Stimulated activated CD4-positive, alpha-beta T cell treated with anti-CD3 and anti-CD28 coated beads, TNF-alpha, amount 100 ng/mL, for 24 hours (primary cell): ENCODE measurements at places on chromosomes 6 and 20.

GRCh38 chr6:16706911-16707783 is 54.1 kb downstream of the ATXN1 start:
- DNase-seq = no peak

DNA sequence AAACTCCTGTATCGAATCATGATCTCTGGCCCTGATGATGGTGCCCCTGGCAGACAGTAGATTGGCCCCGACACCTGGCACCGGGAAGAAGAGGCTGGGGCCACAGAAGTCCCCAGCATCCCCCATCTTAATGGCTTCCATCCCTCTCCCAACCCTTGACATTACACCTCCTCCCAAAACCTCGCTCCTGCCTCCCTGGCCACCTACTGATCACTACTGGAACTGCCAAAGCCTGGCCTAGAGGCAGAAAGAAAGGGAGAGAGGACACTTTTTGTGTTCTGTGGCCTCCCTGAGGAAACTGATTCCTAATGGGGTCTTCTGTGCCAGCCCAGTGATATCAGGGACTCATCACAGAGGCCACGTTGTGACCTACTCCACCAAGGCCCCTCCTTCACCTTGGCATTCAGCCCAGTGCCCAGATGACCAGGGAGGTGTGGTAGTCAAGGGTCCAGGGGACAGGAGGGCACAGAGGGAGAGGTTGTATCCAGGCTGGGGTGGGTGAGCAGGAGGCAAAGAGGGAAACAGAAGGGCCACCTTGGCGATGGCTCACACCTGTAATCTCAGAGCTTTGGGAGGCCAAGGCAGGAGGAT is 6.1 kb downstream of the C20orf173 start:
- peak; percentile 24 for DNase-seq

DNA sequence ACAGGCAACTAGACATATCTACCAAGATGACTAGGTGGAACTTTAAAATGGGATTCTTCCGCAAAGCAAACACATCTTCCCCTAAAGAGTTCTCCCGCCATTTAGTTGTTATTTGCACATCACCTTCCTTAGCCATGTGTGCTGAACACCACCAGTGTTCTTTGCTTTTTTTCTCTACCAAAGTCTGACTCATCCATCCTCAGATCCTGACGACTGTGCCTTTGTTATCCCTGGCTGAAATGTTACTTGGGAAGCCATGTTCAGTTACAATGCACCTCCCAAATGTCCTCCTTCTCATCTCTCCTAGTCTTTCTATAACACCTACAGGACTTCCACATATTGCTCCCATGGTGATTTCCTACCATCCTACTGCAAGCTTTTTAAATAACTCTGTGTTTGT is 593.5 kb upstream of the ARID1B start:
- DNase-seq = no peak

- DNase-seq = no peak
Measured at GRCh38 chr20:43138061-43138770, 51.5 kb downstream of the PTPRT start.

DNA sequence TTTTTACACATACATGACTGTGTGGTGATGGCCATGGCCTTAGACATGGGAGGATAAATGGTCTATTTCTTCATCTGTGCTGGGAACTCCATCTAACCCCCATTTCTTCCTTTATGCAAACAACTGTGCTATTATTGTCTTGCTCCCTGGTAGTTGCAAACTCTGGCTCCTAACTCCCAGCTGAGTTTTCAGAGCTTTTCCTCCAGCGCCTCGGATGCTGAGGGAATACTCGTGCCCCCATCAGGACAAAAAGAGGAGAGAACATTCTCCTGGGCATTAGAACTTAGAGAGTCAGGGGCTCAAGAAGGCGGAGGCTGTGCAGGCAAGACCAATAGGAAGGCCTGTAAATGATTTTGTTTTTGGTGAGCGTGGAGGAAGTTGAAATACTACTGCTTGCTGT is 2.1 kb downstream of the DAAM2 start:
- no peak for DNase-seq

GRCh38 chr6:115540077-115540869 is 520.4 kb downstream of the FRK start:
- no peak for DNase-seq

GRCh38 chr6:108727966-108728730 is 120.1 kb upstream of the ARMC2 start:
- DNase-seq = no peak

DNA sequence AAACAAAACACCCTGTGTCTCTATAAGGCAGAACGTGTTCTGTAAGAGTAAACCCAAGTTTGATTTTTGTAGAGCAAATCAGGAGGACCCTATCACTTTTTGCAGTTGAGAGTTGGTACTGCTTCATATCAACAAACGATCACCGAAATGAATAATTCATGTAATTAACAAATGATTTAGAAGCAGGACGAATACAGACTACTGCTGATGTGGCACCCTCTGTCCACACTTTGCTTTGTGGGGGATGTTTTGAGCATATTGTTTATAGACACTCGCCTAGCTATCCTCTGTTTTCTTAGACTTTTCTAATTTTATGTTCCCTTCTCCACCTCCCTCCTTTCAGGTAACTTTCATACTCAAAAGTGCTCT is 1.5 kb downstream of the CD2AP start:
- no peak for DNase-seq

GRCh38 chr6:7637533-7637932 is 47.5 kb downstream of the SNRNP48 start:
- no peak for DNase-seq

GRCh38 chr6:79775222-79775621 is 144.1 kb downstream of the SH3BGRL2 start:
- no peak for DNase-seq

DNA sequence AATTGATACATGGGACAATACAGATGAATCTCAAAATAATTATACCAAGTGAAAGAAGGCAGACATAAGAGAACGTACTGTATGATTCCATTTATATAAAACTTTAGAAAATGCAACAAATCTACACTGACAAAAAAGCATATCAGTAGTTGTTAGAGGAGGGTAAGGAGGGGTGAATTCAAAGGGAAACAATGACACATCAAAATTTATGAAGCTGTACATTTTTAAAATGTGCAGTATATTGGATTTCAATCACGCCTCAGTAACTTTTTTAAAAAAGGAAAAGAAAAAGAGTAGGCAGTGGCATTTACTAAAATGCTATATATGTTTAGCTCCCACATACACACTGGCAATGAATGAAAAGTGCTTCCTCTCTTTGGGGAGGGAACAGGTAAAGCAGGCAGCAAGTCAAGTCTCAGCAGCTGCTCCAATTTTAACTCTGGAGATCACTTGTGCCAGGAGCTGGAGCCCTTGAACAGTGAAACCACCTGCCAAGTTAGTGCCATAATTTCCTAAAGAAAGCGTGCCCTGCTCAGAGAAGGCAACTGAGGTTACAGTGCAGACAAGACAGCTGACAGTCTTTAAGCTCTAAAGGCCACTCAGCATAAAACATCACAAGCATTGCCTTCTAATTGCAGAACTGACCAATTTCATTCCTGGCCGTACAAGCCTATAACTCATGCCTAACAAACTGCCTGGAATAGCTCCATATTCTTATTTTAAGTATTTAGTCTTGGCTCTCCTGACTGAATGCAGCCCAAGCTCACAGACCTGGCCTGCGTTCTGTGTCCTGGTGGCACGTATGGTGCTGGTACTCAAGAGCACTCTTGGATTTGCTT is 10.9 kb downstream of the FKBP1A start:
- no peak for DNase-seq

- DNase-seq = no peak
Measured at GRCh38 chr6:134223796-134224420, 94.0 kb downstream of the SGK1 start.

GRCh38 chr6:137705160-137706082 is 161.6 kb upstream of the TNFAIP3 start:
- peak; percentile 55 for DNase-seq

DNA sequence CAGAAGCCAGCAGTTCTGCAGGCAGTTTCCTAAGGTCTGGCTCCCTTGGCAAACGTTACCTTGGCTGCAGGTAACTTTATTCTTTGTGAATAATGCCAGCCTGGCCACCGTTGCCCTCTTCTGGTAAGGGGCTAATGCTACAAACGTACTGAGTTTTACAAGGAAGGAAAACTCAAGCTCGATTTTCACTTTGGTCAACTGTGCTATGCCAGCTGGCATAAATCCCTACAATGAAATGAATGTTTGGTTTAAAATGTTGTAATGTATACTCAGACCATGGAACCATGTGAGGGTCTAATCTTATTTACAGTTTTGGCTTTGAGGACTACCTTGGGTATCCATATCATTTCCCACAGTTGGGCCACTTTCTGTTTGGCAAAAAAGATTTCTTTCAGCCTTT is 101.4 kb downstream of the SLX4IP start:
- DNase-seq = no peak

DNA sequence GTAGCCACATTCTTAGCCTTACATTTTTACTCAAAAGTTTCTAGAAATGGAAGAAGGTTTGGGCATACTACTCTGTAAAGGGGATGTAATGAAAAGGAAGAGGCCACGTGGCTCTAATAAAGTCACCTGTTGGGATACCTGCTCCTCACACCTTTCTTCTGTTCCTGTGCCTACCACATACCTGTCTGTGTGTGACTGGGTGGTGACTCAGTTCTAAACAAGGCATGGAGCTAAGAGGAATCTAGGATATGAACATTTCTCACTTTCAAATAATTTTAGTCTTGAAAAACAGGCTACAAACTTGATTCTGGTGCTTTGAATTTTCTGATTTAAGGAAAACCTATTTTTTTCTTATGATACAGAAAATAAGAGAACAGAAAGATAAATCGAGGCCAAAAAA is 363.6 kb downstream of the RFPL4B start:
- DNase-seq = no peak

DNA sequence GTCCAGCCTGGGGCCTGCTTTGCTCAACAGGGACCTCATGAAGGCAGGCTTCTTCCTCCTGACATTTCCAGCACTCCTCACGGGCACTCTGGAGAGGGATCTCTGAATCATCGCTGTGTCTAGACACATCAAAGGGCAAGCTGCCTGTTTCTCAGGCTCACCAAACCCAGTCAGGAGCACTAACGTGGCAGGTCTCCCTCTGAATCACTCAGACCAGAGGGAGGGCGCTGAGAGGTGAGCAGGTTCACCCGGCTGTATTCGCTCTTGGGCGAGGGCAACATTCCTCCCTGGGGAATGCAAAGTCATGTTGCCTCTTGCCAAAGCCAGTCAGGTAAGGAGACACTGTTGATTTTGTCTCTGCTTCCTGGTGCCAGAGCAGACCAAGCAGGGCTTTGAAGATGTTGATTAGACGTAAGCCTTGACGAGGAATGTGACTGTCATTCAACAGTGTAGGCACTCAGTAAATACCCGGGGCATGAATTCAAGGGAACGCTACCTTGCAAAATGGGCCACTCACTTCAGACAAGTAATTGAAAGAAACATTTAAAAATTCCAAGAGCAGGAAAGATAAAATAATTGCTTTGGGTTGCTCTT is 50.1 kb downstream of the CYP24A1 start:
- no peak for DNase-seq

DNA sequence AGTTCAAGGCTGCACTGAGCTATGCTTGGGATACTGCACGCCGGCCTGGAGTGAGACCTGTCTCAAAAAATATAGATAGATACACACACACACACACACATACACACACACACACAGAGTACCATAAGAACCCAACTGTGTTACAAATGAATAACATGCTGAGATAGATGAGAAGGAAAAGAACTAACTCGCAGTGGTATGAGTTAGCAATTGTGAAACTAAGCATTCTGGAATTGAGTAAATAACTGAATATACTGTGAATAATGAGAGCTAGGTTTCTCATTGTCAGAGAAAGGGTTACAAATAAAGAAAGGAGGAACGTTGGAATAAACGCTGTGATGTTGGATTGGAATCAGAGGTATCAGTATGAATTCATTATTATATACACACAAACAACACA is 14.6 kb upstream of the FAXC start:
- no peak for DNase-seq

GRCh38 chr6:34982424-34982852 is 93.4 kb downstream of the ANKS1A start:
- DNase-seq = no peak

DNA sequence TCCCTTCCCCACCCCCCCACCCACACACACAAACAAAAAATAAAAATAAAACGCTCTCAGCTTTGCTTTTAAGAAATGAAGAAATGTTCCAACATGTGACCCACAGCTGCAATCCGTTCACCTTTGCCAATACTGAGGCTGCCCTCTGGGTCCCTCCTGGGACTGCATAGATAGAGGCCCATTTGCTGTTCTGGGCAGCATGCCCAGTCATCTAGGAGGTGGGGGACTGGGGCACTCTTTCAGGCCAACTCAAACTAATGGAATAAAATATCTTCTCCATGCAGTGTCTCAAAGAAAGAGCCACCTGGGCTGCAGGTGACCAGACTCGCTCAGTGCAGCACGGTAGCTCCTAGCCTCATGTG is 79.9 kb downstream of the SLC22A3 start:
- DNase-seq = no peak

DNA sequence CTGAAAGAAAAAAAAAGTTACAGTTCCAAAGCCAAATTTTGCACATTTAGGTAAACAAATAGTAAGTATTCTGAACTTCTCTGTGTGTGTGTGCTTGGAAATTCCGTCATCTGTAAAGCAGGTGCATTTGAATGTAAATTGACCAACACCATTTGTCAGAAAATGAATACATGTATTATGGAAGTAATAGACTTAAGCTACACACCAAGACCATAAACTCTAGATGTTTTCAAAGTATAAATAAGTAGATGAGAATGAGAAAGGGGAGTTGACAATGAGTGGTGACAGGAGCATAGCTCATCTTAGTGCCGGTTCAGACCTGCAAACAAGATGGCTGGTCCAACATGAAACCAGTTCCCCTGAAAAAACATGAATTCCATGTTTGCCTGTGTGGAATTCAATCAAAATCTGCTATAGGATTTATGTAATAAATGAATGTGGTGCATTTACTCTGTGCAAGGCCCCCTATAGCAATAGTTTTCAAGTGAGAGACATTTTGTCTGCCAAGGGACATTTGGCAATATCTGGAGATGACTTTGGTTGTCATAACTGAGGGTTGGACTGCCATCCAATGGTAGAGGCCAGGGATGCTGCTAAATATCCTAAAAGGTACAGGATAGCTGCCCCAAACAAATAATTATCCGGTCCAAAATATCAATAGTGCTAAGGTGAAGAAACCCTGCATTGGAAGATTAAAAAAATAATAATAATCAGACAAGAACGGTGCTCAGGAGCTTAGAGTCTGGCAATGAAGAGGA is 11.0 kb upstream of the FILIP1 start:
- no peak for DNase-seq

GRCh38 chr6:22670605-22671004 is 101.2 kb downstream of the HDGFL1 start:
- DNase-seq = no peak

- no peak for DNase-seq
Measured at GRCh38 chr6:110284855-110285254, 73.3 kb downstream of the METTL24 start.

DNA sequence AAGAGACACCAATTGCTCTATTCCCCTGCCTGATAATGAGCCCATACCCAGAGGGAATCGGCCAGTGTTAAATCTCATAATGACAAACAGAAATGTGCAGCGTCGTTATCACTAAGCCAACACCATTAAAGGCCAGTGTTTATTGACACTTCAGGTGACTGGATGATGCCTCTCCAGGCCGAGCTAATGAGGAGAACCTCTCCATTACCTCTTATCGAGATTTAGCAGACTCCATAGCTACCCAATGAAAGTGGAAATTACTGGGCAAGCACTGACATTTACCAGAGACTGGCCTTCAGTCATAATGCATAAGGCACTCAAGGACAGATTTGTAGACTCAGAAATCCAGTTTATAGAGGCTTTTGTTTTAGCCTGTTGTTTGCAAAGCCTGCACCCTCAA is 669.5 kb downstream of the MAFB start:
- no peak for DNase-seq

- peak; percentile 12 for DNase-seq
Measured at GRCh38 chr20:36754656-36755222, 8.8 kb upstream of the NDRG3 start.
